ENCODE measurements at places on chromosomes 2 and 18.

DNA sequence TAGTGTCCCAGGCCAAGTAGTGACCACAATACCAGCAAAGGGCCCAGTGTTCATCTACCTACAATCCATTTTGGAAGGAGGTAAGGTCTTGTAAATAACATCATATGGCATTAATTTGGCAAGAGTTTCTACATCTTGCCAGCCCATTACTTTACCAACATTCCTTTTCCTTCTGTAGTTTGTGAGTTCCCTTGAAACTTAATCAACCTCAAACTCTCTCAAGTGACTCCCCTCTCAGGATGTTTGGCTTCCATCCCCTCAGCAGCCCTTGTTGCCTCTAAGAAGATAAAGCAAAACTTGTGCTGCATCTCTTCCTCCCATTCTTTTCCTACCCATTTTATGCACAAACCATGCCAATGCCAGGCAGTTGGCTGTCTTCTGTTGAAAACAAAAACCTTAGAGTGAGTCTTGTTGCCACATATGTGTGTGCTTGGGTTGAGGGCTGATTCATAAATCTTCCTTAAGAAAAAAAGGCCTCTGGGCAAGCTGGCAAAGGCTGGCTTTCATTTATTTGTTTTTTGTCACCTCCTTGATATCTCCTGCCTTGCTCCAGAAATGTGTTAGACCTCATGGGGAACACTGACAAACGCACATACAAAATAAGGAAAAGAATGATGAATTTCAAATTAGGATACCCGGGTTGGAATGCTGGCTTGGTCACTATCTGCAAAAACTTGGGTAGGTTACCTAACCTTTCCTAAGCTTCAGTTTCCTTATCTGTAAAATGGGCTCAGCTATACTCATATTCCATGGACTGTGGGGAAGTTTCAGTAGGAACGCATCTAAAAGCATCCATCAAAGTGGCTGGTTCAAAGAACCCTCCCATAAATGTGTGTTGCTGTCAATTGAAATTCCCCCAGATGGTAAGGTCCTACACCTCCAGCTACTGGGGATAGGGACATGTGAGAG lies 29.4 kb upstream of the ST3GAL5 start:
- no peak for DNase-seq

DNA sequence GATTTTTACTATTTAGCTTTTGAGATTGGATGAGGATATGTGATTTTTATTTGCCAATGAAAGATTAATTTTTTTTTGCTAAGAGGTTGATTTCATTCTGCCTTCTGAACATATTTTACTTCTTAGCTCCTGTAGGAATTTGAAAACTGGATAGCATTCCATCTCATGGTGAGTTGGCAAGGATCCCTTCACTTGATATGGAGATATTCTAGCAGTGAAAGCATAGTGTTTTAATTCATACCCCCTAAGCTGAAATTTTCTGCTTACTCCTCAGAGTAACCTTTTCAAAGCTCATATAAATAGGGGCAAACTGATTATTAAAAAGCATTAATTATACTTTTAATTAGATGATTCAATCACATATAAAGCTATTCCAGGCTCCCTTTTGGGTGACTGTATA lies 61.0 kb upstream of the KCNJ3 start:
- DNase-seq, result no peak

- DNase-seq, result no peak
Measured at GRCh38 chr2:140701726-140702125, 1429.1 kb downstream of the LRP1B start.

DNA sequence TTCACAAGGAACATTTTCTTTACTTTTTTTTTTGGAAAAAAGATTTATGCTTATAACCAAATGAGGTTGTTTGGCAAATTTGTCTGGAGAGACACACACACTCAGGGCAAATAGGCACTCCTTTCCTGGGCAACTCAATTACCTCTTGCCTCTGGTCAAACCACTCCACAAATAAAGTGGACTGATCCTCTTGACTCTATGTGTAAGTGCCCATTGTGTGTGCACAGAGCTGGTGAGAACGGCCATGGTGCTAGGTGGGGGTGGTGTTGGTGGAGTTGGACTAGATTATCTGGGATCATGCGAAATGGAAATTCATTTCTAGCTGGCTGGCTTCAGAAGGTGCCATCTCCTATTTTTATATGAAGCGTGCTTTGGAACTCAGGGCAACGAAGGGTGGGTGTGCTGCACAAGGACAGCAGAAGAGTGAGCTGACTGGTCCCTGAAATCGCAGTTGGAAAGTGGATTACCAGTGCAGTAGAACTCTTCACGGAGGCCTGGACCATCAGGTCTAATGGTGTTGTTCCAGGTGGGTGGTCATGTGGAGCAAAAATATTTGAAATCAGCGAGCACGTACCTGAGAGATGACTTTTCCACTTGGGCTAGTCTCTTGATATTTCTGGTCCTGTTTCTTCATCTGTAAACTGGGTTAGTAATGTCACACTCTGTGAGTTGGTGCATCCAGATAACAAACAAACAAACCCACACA lies 149.9 kb downstream of the RPIA start:
- DNase-seq, result no peak

DNA sequence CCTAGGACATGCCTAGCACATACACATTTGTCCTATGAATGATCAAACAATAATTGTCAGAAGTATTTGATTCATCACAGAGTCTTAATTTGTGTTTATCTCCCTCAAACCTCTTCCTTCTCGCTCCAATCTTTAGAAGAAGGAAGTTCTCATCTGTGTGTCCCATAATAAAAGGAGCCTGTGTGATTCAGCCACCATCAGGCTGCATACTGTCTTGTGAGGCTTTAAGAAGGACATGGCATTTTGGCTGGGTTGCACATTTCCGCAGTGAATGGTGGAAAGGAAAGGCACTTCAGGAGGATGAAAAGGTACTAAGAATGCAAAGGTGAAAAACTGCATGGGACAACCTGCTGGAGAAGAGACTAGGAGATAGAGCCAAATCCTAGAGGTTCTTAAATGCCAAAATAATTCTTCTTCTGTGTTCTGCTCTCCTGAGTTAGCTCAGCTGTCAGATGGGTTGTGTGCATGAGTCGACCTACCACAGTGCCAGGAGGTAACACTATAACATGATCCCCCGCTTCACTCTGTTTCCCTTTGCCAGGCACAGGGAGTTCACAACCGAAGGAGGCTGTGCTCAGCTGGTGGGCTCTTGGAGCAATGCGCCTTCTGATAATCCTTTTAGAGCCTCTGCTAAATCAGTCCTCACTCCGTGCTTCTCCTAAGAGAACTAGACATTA lies 120.1 kb downstream of the IRS1 start:
- no peak for DNase-seq

Measured in ACHN (cell line).